ENCODE measurements at places on chromosomes 1 and 21. TPM values are rescaled to one million over a fixed set of nuclear protein-coding genes. Genes with fewer than 3 reads are reported as not detected.

Gene TFF3
- 6.3 TPM for total RNA-seq

GRCh38 chr1:88647249-88647645 lies 36.8 kb upstream of the PKN2 start:
- no peak for DNase-seq

DNA sequence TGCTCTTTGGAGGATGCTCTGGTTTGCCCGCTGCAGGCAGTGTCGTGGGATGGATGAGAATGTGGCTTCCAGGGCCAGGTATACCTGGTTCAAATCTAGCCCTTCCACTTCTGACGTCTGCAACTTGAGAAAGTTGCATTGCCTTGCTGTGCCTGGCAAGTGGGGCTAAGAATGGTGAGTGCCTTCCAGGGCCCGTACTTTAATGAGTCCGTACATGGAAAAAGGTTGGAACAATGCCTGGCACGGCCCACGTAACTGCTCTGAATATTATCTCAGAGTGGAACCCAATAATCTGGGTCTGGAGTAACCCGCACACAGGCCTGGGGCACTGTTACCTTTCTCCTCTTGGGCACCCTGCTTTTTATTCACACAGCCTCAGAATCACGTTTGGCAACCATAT lies 146.7 kb upstream of the EDN2 start:
- DNase-seq: no peak

DNA sequence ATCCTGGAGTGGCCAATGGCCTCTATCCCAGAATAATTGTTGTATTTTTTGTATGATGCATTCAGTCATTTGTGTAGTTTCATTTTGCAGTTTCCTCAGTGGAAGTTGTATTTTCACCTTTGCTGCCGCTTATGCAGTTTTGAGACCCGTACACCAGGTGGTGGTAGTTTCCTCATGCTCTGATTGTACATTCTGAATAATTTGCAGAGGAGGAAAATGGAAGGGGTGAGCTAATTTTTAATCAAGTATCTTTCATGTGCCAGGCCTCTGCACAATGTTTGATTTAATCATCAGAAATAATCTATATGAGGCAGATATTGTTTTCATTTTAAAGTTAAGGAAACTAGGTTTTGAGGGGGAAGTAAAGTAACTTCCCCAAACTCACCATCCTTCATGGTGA lies 29.5 kb downstream of the HLX start:
- no peak for DNase-seq

DNA sequence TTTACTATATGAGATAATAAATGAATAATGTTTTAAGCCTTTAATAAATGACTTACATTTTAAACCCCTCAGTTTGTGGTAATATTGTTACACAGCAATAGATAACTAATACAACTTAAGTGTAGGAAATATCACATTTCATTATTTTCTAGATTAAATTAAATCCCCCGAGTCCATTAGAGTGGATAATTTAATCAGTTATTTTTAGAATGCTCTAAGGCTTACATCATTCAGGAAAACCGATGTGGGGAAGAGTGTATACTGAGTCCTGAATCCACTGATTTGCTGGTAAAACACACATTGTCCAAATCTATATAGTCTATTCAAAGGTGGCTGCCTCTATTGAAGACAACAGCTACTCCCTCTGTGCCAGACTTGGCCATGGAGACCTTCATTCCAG lies 35.7 kb upstream of the DOCK7 start:
- DNase-seq: no peak

- no peak for DNase-seq
Measured at GRCh38 chr1:75542818-75543570, 67.9 kb downstream of the SLC44A5 start.

Measured in uterus (tissue), 4 donors.